ENCODE measurements at places on chromosomes 7 and 10.

DNA sequence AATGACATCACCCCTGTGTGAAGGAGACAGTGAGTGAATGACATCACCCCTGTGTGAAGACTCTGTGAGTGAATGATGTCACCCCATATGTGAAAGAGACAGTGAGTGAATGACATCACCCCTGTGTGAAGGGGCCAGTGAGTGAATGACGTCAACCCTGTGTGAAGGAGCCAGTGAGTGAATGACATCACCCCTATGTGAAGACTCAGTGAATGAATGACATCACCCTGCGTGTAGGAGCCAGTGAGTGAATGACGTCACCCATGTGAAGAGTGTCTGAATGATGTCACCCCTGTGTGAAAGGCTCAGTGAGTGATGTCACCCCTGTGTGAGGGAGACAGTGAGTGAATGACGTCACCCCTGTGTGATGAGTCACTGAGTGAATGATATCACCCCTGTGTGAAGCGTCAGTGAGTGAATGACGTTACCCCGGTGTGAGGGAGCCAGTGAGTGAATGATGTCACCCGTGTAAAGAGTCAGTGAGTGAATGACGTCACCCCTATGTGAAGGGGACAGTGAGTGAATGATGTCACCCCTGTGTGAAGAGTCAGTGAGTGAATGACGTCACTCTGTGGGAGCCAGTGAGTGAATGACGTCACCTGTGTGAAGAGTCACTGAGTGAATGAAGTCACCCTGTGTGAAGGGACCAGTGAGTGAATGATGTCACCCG, 478.1 kb downstream of the PTPRN2 start:
- DNase-seq = no peak

- DNase-seq = no peak
Observed at GRCh38 chr7:7908622-7909145, 59.9 kb upstream of the GLCCI1 start.

- DNase-seq = no peak
Observed at GRCh38 chr7:48868916-48869315, 55.4 kb upstream of the CDC14C start.

- DNase-seq = no peak
Observed at GRCh38 chr7:131391145-131391544, 63.5 kb downstream of the MKLN1 start.

DNA sequence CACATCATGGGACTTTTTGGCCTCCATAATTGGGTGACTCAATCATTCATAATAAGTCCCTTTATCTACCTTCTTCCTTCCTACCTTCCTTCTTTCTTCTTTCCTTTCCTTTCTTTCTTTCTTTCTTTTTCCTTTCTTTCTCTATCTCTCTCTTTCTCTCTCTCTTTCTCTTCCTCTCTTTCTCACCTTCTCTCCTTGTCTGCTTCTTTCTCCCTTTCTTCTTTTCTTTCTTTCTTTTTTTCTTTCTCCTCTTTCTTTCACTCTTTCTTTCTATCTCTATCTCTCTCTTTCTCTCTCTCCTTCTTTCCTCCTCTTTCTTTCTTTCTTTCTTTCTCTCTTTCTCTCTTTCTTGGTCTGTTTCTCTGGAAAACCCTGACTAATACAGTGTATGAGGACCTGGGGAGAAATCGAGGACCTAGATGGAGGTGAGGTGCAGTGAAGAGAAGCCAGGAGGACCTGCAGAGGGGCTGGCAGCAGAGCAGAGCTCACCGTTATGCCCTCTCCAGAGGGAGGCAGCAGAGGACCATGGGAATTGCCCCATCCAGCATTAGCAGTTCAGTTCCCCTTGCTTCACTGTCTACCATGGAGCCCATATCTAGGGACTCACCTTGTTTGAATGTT, 52.7 kb upstream of the BTRC start:
- DNase-seq = peak; percentile 66

- DNase-seq = no peak
Observed at GRCh38 chr7:135910393-135911036, 66.6 kb downstream of the MTPN start.

DNA sequence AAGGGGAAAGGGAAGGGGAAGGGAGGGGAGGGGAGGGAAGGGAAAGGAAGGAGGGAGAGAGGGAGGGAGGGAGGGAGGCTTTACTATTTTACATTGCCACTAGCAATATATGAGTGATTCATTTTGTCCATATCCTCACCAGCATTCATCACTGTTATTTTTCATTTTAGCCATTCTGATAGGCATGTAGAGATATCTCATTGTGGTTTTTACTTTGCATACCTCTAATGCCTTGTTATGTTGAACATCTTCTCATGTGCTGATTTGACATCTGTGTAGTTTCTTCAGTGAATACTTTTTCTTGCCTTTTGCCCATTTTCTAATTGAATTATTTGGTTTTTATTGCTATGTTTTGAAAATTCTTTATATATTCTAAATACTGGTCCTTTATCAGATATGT, 52.7 kb downstream of the GCC1 start:
- DNase-seq = peak; percentile 43

DNA sequence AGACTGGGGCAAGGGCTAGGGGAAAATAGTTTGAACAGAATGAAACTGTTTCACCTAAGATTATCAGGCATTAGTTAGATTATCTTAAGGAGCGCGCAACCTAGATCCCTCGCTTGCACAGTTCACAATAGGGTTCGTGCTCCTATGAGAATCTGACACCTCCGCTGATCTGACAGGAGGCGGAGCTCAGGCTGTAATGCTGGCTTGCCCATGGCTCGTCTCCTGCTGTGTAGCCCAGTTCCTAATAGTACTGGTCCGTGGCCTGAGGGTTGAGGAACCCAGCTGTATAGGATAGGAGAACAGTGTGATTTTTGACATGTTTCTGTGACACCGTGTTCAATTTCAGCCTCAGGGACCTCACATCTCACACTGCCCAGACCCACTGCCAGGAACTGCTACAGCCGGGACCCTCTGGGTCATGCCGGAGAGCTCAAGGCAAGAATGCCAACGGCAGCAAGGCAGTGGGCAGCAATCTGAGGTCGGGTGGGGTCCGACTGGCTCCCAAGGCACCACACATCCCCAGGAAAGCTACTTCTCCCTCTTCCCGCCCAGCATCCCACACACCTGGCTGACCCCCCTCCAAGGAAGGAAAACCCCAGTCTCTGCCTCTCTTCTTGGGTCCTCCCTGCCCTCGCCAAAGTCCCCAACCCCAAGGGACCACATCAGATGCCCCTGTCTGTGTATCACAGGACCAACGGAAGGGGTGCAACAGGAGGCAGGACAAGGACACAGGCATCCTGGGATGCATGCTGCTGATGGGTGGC, 31.7 kb downstream of the CAMK2B start:
- DNase-seq = no peak

GRCh38 chr7:70006261-70006920, 408.1 kb downstream of the AUTS2 start:
- DNase-seq = no peak

DNA sequence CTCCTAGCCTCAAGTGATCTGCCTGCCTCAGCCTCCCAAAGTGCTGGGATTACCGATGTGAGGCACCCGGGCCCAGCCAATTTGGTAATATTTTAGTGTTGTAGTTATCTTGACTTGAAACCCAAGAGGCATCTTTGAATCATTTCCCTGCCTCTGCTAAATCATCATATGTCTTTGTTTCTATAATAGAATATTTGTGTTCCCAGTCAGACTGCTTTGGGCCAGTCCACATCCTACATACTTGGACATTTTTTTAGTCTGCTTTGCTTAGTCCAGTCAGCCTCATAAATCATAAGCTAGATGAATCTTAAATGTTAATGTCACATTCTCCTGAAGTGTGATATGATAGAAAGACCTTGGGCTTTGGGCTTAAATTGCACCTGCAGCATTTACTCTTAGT, 5.9 kb downstream of the STAM start:
- DNase-seq = no peak

- no peak for DNase-seq
Observed at GRCh38 chr7:152752200-152752912, 7.2 kb upstream of the ACTR3B start.

DNA sequence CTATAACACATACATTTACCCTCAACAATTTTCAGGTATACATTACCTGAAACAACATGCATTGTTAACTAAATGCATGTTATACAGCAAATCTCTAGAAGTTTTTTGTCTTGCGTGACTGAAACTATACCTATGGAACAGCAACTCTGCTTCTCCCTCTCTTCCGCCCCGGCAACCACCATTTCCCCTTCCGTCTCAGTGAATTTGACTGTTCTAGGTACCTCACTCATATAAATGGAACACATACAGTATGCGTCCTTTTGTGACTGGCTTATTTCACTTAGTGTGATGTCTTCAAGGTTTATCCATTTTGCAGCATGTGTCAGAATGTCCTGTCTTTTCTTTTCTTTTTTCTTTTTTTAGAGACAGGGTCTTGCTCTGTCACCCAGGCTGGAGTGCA, 22.5 kb downstream of the CALHM2 start:
- DNase-seq = no peak

DNA sequence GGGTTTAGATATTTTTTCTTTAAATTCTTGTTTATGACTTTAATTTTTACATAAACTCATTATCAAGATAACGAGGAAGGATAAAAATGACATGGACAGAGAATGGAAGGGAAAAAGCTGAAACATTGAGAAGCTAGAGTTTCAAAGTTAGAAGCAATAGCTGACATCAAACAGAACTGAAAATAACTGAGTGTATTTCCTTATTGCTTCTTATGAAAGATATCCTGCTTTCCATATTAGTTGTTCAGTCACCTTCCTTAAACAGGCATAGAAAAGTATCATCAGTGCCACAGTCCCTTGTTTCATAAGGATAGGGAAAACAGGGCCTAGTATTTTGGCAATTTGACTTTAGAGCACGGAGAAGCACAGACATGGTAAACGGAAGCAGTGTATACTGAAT, 460.5 kb upstream of the GHITM start:
- DNase-seq = no peak

- DNase-seq = peak; percentile 47
Observed at GRCh38 chr7:137789215-137789882, 57.4 kb downstream of the DGKI start.

- no peak for DNase-seq
Observed at GRCh38 chr7:134777470-134777869, 2.0 kb upstream of the CALD1 start.

DNA sequence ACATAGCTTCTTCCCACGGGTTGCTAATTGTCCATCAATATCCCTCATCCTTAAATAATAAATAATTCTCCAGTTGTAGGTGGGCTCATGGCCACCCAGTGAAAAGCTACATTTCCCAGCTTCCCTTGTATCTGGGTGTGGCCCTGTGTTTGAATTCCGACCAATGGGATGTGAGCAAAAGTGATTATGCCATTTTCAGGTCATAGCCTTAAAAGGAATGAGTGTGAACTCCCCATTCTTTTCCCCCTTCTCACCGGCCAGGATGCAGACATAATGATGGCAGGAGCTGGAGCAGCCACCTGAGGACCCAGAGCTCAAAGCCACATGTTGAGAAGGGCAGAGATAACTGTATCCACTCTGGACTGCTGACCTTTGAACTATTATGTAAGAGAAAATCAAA, 30.3 kb upstream of the CALU start:
- DNase-seq = no peak

- DNase-seq = no peak
Observed at GRCh38 chr7:125125315-125125714, 195.7 kb upstream of the POT1 start.

- DNase-seq = no peak
Observed at GRCh38 chr7:73963252-73963822, 64.6 kb upstream of the ELN start.

GRCh38 chr7:81526971-81527370, 242.9 kb downstream of the HGF start:
- no peak for DNase-seq

GRCh38 chr10:107437921-107438320, 273.4 kb upstream of the SORCS1 start:
- no peak for DNase-seq

- DNase-seq = no peak
Observed at GRCh38 chr10:85659331-85659730, 707.3 kb downstream of the GRID1 start.

DNA sequence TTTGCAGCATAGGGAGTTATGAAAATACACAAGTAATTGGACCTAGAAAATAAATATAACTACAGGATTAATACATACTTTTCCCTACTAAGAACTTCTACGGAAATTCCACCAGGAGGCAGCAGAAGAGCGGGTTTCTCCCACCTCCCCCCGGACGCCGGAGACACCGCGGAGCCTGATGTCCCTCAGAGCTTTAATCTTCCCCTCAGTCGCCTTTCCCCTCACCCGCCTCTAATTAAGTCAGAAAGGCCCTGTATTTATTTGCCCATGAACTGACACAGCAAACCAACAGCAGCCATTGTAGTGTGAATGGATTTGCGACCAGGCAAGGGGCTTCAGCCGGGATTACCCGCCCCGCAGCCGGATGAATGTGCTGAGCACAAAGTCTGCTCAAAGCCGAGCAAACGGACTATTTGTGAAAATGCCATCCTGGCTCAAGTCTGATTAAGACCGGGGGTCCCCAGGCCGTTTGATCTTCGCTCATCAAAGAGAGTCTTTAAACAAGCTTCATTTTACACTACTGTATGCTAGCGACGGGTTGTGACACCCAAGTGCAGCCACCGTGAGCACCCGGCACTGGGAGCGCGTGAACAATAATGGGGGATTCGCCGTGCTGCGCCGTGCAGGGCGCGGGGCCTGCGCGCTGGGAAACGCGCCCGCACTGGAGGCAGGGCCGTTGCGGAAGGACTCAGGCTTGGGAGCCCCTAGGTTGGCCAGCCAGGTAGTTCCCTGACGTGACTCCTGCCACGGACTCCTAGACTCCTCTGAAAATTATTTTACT, 5.6 kb upstream of the DKK1 start:
- DNase-seq = no peak

DNA sequence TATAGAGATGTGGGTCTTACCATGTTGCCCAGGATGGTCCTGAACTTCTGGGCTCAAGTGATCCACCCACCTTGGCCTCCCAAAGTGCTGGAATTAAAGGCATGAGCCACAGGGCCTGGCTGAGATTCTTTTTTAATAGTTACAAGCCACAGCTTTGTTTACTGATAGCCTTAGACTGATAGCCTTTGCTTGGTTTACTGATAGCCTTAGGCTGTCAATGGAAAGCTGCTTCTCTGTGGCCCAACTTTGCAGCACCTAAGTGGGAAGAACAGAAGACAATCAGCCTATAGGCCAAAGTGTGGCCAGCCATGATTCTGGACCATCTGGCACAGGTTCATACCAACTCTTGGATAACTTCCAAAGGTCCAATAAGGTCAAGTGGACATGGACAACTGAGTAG, 24.1 kb upstream of the CDCA7L start:
- DNase-seq = no peak

DNA sequence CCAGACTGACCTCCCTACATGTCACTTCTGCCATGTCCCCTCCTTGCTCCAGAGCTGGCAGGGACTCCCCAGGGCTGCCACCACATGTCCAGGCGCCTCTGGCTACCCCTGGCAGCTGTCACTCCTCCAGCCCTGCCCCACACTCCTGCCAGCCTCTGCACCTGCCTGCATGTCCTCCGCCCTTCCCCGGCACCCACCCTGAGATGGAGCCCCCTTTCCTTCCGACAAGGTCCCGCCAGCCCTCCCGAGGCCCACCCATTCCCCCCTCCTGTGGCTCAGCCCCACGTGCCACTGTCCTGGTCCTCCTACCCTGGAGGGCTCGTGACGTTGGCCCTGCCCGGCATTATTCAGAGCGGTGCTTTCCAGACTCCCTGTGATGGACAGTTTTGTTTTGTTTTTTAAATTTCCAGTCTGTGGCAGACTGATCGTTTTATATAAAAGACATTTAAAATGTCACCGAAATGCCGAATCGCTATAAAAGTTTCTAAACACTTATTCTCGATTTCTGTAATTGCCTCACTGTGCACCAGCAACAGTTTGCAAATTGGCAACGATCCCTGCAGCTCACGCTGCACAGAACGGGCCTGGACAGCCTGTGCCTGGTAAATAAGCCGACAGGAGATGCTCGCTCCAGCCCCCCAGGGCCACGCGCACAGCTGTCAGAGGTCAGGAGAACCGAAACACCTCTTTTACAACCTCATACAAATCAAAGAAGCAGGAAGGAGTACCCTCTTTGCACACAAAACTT, 111.1 kb upstream of the SH2B2 start:
- DNase-seq = no peak
